IMR-90 (cell line): ENCODE measurements at places on chromosomes 1 and 21.

DNA sequence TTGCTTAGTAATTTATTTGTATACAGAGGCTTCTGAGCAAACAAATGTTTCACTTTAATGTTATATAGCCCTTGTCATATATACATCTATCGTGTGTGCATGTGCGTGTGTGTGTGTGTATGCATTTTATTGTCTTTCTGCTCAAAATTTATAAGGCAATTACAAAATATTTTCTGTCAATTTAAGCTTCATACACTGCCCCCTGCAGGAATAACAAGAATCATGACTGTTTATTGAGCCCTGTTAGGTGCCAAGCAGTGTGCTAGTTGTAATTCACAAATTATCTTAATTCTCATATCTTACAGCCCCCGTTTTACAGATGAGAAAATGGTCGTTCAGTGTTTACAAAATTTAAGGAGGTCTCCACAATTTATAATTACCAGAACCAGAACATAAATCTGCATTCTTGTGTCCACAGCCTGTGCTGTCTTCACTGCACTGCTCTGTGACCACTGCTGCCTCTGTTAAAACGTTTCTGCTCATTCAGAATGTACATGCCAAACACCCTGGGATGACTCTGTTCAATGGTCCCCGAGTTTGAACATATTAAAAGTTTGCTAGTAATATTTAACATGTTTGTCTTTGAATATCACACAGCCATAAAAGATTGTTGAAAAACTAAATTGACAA, 181.3 kb downstream of the ATP6V1G3 start:
- DNase-seq: peak; percentile 16

DNA sequence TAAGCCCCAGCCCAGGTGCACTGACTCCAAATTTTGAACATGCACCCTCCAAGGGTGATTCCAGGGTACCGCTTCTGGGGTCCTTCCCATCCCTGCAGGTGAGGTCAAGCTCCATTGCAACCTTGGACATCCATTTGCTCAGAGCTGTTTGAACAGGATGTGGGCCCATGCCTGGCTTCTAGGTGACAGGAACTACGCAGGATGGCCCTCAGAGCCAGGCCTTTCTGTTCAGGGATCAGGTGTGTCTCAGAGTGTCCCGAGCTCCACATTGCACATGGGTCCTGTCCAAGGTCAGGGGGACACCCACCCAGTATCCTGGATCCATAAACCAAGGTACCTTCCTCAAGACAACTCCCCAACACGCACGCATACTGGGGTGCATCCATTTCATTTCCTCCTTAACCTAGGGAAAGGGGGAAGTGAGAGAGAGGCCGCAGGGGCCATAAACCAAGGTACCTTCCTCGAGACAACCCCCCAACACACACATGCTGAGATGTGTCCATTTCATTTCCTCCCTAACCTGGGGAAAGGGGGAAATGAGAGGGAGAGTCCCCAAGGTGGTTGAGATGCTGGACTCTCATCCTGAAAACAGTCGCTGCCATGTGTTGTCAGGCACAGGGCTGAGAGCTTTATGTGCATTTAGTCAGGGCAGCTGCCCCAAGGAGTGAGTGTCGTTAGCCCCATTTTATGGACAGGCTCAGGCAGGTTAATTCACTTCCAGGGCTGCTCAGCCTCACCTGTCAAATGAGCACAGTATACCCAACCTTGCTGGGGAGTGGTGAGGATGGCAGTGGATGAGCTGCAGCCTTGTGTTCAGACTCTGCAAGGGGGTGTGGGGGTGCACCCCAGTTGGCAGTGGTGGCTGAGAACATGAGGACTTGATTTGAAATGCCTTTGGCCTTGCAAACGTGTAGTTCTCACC, 2.1 kb downstream of the SLC66A1 start:
- DNase-seq: no peak

DNA sequence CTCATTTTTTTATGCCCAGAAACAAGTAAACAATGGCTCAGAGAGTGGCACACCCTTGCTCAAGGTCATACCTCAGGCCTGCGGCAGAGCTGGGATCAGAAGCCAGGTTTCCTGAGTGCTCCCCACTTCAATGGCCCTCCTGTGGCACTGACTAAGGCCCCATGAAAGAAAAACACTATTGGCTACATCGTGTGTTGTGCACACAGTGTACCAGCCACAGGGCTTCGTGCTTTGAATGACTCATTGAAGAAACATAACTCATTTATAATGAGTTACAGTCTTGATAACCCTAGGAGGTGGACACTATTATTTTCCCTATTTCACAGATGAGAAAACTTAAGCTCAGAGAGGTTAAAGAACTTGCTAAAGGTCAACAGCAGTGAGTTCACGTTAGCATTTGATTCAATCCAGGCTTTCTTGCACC, 91.2 kb downstream of the TRABD2B start:
- DNase-seq: no peak

DNA sequence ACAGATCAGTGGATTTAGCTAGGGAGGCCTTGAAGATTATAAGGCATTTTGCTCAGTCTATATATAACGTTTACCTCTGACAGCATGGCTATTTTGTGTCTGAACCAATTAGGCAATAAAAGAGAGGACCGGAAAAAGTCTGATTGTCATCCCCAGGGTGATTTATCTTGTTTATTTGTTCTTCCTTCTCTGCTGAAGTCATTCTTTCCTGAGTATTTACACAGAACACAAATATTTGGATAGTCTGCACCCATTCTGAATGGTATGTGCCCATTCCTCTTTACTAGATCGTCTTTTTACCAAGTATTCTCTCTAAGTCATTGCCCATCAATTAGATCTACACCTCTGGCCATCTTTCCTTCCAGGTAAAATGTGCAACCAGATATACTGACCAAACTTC, 1602.9 kb downstream of the KCNT2 start:
- DNase-seq: no peak

DNA sequence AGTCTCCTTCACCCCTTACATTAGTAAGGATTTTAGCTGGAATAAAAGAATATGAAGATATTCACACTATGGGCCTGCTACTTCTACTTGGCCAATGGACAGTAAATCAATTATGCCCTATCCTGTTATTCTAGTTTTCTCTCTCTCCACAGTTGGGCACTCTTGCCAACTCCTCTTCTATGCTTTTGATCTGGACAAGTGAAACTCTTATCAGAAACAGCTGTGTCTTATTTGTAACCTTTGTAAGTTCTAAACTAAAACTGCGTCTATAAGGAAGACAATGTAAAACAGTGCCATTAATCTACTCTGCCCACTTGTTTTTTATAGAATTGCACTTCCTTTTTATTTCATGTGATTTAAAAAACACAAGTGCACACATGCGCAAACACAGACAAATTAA, 244.0 kb upstream of the DMRTA2 start:
- no peak for DNase-seq

GRCh38 chr1:172616636-172617035, 42.3 kb upstream of the FASLG start:
- no peak for DNase-seq

- DNase-seq: peak; percentile 53
These were observed 9.7 kb downstream of the CNN3 start for GRCh38 chr1:94917251-94917650.
